ENCODE measurements at places on chromosomes 2 and 18.

- no peak for DNase-seq
These were observed 119.3 kb downstream of the ABCA12 start for GRCh38 chr2:215019085-215019484.

DNA sequence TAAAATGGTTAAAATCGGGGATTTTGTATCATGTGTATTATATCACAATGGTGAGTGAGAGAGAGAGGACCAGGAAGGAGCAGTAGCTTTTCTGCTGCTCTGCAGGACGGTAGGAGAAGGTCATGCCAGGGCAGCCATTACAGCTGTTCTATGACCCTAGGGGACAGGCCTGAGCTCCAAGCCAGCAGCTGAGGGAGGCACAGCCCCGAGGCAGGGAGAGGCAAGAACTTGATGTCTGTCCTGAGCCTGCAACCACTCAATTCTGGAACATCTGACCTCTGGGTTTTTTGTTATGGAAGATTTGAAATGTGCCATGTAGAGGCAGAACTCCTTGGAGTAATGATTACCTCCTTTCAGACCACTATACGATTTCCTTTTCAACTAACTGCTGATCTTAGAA is 135.8 kb upstream of the SH3BP4 start:
- DNase-seq, result no peak

DNA sequence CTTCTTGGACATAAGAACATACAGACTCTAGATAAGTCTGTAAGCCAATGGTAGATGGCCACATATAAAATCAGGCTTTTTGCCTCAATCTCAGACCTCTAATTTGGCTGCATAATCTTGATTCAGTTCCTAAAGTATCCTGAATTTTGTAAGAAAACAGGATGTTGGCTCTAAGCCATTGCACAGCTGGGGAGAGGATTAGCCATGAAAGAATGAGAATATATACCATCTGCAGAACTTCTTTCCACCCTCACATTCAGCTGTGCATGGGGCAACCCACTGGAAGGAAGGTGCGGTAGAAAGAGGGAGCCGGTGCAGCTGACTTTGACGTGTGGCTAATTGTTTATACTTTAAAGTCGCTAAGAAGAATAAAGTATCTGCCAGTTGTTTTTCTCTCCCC is 1061.6 kb upstream of the FAM98A start:
- no peak for DNase-seq

DNA sequence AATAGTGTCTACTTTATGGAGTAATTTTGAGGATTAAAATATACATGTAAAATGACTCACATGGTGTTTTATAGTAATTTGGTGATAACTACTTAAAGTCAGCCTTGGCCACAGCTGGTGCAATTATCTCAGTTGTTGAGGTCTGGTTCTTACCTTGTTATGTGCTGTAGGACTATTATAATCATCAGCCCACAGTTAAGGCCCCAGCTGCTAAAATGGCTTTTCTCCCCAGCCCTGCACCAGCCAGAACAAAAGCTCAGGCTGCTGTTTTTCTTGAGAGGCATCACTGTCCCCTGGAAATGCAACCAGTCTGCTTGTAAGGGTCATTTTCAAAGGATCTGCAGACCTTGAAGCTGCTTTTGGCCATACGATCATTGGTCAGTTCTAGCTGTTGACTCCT is 283.3 kb upstream of the THUMPD2 start:
- no peak for DNase-seq

- no peak for DNase-seq
These were observed 99.8 kb upstream of the YPEL5 start for GRCh38 chr2:30046979-30047378.

GRCh38 chr2:48347712-48348111 is 182.2 kb upstream of the STON1 start:
- DNase-seq, result no peak

DNA sequence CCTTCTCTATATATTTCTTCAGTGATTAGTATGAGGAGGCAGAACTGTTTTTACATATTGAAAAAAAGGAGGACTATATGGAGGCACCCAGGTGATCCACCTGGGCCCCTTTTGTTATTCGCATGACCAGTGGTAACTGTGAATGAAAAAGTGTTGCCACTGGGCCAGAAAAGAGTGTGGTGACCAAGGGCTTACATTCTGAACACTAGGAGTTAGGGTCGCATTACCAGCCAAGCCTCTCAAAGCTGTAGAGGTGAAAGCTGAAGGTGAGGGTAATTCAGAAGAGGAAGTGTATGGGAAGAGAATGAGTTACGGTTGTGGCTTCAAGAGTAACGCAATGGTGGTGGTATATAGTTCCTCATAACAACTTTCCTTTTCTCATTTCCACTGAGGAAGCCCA is 487.6 kb downstream of the TMEM182 start:
- no peak for DNase-seq

DNA sequence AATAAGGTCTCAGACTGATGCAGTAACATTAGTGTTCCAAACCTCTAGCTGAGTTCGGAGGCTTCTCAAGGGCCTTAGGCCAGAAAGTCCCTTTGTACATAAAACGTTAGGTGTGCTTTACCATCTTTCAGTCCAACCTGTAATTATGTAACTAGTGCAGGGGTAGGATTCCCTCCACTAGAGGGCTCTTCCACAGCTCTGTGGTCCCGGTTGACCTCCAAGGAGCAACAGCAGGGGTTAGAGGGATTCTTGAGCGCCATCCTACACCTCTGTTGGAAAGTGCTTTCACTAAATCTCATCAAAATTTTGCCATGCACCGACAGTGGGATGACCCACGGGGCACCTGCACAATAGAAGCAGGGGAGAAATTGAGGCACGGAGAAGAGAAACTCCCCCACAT is 155.8 kb upstream of the LRP1B start:
- no peak for DNase-seq

GRCh38 chr2:235827585-235827992 is 333.7 kb downstream of the AGAP1 start:
- no peak for DNase-seq

All from activated CD4-positive, alpha-beta T cell treated with anti-CD3 and anti-CD28 coated beads, Interleukin-2, amount 50 U/mL, for 24 hours (primary cell).